Activated naive CD8-positive, alpha-beta T cell treated with anti-CD3 and anti-CD28 coated beads, Interleukin-2, amount 50 U/mL, for 24 hours (primary cell): ENCODE measurements at places on chromosomes 6 and 20.

- DNase-seq: no peak
Observed at GRCh38 chr6:75503291-75503690, 9.7 kb upstream of the FILIP1 start.

DNA sequence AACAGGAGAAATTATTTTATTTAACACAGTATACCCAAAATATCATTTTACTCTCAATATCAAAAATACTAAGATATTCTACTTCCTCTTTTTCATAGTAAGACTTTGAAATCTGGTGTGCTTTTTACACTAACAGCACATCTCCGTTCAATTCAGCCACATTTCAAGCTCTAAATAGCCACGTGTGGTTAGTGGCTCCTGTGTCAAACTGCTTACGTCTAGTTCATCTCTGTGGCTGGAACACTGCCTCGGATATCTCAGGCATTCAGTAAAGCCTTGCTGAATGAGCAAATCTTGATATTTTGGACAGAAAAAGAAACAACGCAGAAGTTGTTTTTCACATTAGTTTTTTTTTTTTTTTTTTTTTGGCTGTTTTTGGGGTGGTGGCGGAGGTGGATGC lies 136.1 kb downstream of the EYA4 start:
- no peak for DNase-seq

DNA sequence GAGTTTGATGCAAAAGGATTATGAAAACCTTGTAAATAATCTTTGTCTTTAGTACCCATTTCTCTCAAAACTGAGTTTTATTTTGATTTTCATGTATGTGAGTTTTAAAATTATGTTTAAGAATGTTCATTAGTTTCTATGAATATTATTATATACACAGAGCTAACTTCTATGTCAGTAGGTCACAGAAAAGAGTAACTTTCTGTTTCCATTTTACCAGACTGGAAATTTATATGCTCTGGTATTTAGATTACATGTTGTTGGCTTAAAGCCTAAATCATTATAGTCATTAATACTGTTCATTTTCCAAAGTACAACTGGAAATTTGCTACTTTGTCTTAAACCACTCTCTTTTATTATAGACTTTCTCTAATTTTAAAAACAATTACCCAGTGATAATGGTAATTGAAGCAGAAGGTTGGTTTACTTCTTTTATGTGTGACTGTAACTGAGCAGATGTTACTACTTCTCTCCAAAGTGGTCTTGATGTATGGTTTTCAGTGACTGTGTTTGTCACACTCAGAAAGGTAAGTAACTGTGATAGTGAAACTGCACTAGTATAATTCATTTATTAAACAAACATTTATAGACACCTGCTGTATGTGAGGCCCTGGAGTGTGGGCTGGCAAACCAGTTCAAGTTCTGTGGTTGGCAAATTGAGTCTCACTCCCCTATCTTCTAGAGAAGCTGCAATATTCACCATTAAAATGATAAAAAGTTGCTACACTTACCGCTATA lies 13.2 kb downstream of the CRYBG1 start:
- no peak for DNase-seq

DNA sequence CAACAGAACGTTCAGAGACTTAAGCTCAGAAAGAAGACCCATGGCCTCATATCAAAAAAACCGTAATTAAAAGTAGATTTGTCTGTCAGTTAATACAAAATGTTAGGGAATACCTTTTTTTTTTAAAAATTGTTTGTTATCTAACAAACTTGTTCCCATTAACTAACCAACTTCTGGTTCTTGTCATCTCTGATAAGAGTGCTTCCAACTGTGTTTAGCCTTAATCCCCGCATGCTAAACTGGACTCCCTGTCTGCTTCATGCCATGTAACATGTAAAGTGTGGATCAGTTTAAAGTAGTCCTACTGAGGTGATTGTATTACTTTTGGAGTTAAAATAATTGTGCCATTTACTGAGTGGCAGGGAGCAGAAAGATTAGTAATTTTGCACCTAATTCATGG lies 6.3 kb downstream of the JARID2 start:
- no peak for DNase-seq
